ENCODE measurements at places on chromosomes 6 and 20. TPM values are rescaled to one million over a fixed set of nuclear protein-coding genes. Genes with fewer than 3 reads are reported as not detected.

DNA sequence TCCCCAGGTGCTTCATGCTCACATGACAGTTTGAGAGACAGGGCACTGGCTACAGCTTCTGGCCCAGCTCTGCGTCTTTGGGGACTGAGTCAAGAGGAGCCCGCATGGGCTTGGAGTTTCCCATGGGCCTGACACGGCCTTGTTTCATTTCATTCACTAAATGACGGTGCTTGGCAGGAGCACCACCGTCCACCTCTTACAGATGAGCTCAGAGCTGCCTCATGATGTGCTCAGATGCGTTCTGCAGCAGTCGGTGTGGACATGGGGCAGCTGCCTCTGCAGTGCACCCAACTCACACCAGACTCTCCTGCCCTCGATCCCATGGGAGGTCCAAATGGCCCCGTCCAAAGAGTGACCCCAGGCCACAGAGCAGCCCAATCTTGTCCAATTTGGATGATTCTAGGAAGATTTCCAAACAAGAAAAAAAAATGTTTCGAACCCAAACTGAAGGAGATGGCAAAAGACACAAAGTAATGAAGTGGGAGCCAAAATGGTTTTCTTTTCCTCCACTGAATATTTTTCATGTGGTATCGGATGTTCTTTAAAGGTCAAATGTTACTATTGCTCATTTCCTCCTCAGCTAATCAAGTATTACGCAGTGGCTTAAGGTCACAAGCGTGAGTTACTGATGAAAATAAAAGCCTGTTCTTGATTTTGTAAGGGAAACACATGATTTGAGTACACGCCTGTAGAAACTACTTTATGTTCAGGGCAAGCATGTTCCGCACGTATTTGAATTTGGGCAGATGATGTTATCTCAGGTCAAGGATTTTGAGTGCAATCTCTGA is 524.2 kb downstream of the CDH26 start:
- no peak for DNase-seq
- no peaks in the 10 kb centered on the region for H3K4me1 ChIP-seq
- H3K4me3 ChIP-seq: no peak overlapping the region
- no peak overlapping the region for H3K27ac ChIP-seq
- no peaks in the 10 kb centered on the region for H3K36me3 ChIP-seq

DNA sequence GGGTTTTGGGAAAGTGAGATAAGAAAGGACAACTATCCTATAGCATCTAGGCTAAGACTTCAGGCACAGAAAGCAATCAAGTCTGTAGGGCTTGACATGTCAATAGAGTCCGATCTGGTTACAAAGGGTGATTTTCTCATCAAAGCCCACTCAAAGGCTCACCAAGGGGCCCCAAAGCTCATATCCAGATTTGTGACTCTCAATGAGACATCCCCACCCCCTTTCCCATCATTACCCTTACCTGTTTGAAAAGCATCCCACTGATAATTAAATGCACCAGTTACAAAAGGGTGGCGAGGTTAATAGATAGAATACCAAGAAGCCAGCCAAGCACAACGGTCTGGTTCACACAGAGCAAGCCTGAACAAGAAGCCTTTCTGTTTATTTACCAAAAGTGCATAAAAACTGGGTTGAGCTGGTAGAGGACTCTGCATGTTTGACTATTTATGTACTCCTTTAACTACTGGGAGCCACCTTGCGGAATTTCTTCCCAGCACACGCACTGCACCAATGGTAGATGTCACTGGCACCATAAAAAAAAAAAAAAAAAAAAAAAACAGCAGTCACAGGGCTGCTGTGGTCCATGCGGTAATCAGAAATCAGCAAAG is 6.1 kb downstream of the JAG1 start:
- no peaks in the 10 kb centered on the region for H3K27me3 ChIP-seq
- DNase-seq: no peak
- peak overlapping the region; percentile 12 for H3K4me3 ChIP-seq
- peaks cover 58% of the 10 kb centered on the region for H3K4me1 ChIP-seq

- peaks cover 84% of the 10 kb centered on the region for H3K4me1 ChIP-seq
- peak overlapping the region; percentile 66 for H3K4me3 ChIP-seq
- no peak for DNase-seq
- H3K27me3 ChIP-seq: no peaks in the 10 kb centered on the region
- H3K36me3 ChIP-seq: no peaks in the 10 kb centered on the region
Measured at GRCh38 chr6:41054511-41054910, 1.5 kb downstream of the APOBEC2 start.

DNA sequence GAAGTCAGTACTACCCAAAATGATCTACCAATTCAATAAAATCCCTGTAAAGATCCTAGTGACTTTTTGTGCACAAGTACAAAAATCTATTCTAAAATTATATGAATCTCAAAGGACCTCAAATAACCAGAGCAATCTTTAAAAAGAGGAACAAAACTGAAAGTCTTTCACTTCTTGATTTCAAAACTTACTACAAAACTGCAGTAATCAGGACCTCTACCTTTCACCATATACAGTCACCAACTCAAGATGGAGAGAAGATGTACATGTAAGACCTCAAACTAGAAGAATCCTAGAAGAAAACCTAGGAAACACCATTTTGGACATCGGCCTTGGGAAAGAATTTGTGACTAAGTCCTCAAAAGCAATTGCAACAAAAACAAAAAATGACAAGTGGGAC is 109.5 kb upstream of the CD93 start:
- no peak for DNase-seq
- H3K4me1 ChIP-seq: no peaks in the 10 kb centered on the region
- H3K27ac ChIP-seq: no peak overlapping the region
- H3K36me3 ChIP-seq: no peaks in the 10 kb centered on the region
- no peak overlapping the region for H3K4me3 ChIP-seq

The E2F1 gene
- 1.4 TPM for total RNA-seq

DNA sequence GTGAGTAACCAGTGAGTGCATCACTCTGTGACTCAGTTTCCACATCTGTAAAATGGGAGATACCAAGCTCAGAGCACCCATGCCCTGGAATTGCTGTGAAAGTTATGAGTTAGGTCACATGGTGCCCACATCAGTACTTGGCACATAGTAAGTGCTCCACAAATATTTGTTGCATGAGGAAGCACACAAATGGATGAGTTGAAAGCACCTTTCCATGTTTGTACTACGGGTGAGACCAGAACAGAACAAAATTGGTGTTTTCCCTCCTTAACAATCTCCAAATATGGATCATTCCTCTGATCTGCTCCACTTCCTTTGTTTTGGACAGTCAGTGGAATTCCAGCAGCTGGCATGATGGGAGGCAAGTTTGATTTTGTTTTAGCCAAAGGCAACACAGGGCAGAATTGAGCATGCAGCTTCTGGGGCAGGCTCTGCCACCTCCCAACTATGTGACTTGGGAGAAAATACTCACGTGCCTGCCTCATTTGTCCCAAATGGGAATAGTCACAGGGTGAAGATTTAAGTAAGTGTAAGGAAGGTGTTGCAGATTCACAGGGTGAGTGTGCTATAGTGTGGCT is 503.7 kb upstream of the SULF2 start:
- no peak overlapping the region for H3K4me3 ChIP-seq
- H3K27me3 ChIP-seq: no peaks in the 10 kb centered on the region
- H3K4me1 ChIP-seq: no peaks in the 10 kb centered on the region
- no peaks in the 10 kb centered on the region for H3K36me3 ChIP-seq

The TCEA2 gene
- total RNA-seq: 21.0 TPM

DNA sequence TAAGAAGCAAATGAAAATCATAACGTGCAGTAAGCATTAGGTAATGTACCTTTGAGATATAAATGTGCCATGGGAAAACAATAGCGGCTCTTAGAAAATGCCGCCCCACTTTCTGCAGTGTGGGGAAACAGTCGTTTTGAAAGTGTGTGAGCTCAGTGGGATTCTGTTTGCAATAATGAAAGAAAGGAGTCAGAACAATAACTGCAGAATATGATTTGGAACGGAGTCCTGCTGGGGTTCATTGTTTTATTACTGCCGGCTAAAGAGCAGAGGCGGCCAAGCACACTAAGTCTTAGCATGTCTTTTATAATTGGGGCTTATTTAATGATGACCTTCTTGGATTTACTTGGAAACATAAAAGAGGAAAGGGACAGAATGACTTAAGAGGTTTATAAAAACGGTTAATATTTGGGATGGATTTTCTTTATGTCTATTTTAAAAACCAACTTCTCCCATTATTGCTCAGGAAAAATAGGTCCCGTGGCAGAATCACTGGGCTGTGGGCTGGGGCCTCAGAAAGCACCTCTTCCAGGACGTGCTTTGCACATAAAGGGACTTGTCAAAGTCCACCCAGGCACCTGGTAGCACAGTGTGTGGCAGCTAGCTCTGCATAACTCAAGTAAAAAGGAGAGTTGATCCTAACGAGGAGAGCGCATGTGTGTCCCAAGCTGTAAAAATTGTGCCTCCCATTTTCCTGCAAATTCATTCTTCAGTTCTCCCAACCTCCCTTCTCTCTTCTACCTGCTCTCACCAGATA is 44.0 kb upstream of the SLC22A16 start:
- H3K27ac ChIP-seq: no peak overlapping the region
- no peaks in the 10 kb centered on the region for H3K4me1 ChIP-seq
- DNase-seq: no peak

DNA sequence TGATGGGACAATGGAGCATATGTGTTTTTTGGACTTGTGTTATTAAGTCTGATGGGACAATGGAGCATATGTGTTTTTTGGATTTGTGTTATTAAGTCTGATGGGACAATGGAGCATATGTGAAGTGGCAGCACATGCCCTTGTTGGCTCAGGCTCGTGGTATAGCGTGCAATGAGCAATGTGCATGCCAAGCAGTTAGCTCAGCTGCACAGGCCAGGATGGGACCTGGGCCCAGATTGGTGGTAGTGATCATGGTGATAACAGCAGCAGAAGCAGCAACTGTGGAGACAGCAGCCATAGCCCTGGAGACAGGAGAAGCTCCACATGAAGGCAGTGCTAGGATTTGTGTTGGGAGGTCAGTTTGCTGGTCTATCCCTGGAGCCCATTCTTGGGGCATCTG is 61.1 kb downstream of the IL20RA start:
- no peak overlapping the region for H3K27ac ChIP-seq
- H3K4me1 ChIP-seq: no peaks in the 10 kb centered on the region
- peaks cover 8% of the 10 kb centered on the region for H3K27me3 ChIP-seq
- no peaks in the 10 kb centered on the region for H3K36me3 ChIP-seq
- H3K4me3 ChIP-seq: no peak overlapping the region
- DNase-seq: no peak

The PI16 gene
- 3.0 TPM for total RNA-seq

DNA sequence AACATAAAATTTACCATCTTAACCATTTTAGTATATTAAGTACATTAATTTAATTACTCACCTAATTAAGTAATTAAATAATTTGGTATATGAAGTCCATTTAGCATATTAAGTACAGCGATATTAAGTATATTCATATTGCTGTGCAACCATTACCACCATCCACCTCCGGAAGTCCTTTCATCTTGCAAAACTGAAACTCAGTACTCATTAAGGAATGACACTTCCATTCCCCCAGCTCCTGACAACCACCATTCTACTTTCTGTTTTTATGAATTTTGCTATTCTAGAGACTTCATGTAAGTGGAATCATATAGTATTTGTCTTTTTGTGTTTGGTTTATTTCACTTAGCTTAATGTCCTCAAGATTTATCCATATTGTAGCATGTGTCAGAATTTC is 61.1 kb upstream of the GTSF1L start:
- DNase-seq: no peak
- H3K36me3 ChIP-seq: no peaks in the 10 kb centered on the region
- no peak overlapping the region for H3K4me3 ChIP-seq

DNA sequence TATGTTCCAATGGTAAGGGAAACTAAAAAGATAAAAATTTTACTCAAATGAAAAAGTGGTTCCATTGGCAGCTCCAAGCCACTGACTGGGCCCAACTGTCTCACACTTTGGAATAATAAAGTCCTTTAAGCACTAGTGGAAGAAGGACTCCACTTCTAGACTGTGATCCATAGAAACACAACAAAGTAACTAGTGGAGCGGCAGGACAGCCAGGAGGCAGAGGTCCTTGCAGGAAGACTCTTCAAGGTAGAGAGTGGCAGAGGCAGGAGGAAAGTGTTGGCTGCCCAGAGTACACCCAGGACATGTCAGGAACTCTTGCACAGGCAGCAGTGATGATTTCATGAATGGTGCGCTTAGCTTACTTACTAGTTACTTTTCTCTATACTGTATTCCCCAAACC is 65.0 kb upstream of the CCN6 start:
- H3K4me1 ChIP-seq: no peaks in the 10 kb centered on the region
- H3K27me3 ChIP-seq: no peaks in the 10 kb centered on the region
- H3K36me3 ChIP-seq: no peaks in the 10 kb centered on the region
- H3K27ac ChIP-seq: no peak overlapping the region
- no peak for DNase-seq
- H3K4me3 ChIP-seq: no peak overlapping the region

DNA sequence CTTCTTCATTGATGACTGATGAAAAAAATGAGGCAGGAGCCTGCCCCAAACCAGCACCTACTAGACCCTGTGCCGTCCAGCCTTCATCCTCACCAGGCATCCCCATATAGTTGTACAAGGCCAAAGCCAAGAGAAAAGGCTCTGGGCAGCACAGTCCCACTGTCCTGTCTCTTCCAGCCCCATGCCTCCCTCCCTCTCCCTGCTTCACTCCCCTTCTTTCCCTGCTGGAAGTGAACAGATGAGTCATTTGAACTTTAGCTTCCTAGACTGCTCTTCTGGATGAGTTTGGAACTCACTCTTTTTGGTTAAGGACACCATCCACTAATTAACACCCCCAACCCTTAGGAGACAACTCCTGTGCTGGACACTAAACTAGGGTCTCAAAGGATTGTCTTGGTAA is 235.2 kb downstream of the LRFN2 start:
- H3K27ac ChIP-seq: no peak overlapping the region
- H3K4me1 ChIP-seq: peaks cover 4% of the 10 kb centered on the region
- no peak for DNase-seq
- H3K4me3 ChIP-seq: no peak overlapping the region

DNA sequence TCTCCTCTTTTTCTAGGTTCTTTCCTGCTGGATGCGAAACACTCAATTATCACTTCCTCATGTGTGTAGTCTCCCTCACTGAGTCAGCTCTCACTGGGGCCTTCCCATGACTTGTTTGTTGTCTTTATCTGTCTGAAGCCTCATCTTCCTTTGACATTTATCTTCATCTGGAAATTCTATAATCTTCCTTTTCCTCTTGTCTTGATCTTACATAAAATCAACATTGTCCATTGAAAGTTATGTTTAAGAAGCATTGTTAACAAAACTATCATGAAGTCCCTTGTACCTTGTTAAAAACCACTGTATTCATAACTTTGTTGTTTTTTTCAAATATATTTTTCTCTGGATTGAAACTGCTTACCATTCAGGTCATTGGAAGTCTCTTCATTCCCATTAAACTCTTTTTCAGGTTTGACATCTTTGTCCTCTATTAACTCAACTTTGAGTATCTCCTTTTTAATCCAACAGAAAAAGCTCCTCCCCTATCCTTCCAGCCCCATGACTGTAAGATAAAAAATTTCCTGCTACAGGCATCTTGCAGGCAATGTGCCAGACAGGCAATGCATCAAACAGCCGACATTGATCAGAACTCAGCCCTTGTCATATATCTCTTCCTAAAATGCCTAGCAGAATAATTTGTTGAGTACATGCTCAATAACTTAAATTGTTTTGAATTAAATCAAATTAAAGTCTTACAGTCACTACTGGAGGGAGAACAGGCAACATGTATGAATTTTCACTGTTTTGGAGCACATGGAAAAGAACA is 34.8 kb downstream of the MYLIP start:
- no peak overlapping the region for H3K4me3 ChIP-seq
- no peaks in the 10 kb centered on the region for H3K27me3 ChIP-seq
- no peak for DNase-seq
- no peak overlapping the region for H3K27ac ChIP-seq
- no peaks in the 10 kb centered on the region for H3K36me3 ChIP-seq

GRCh38 chr6:97095311-97095850 is 170.9 kb downstream of the KLHL32 start:
- H3K36me3 ChIP-seq: no peaks in the 10 kb centered on the region
- H3K4me1 ChIP-seq: no peaks in the 10 kb centered on the region
- H3K27ac ChIP-seq: no peak overlapping the region
- DNase-seq: no peak
- H3K27me3 ChIP-seq: no peaks in the 10 kb centered on the region

Measured in gastrocnemius medialis (tissue), 4 donors.